Activated CD4-positive, alpha-beta T cell treated with anti-CD3 and anti-CD28 coated beads, Interleukin-2, amount 10 ng/mL, durations not matched to agents 7 days and 5 days (primary cell): ENCODE measurements at places on chromosomes 5 and 9. TPM values are rescaled to one million over a fixed set of nuclear protein-coding genes. Genes with fewer than 3 reads are reported as not detected.
A peak's percentile ranks its signal among the peaks of the same experiment; 100 is the strongest.

GRCh38 chr9:135110416-135110815, 22.9 kb downstream of the OLFM1 start:
- H3K36me3 ChIP-seq: no peaks in the 10 kb centered on the region
- H3K4me1 ChIP-seq: peaks cover 10% of the 10 kb centered on the region
- H3K27ac ChIP-seq: no peak overlapping the region
- no peak for DNase-seq
- H3K4me3 ChIP-seq: no peak overlapping the region
- H3K27me3 ChIP-seq: peaks cover 18% of the 10 kb centered on the region

GRCh38 chr5:60960591-60960990, 15.6 kb downstream of the NDUFAF2 start:
- H3K4me3 ChIP-seq: no peak overlapping the region
- H3K36me3 ChIP-seq: no peaks in the 10 kb centered on the region
- no peaks in the 10 kb centered on the region for H3K27me3 ChIP-seq
- peaks cover 4% of the 10 kb centered on the region for H3K4me1 ChIP-seq
- peak; percentile 19 for DNase-seq

- H3K4me1 ChIP-seq: no peaks in the 10 kb centered on the region
- no peaks in the 10 kb centered on the region for H3K36me3 ChIP-seq
- H3K4me3 ChIP-seq: no peak overlapping the region
- no peak for DNase-seq
- no peak overlapping the region for H3K27ac ChIP-seq
- no peaks in the 10 kb centered on the region for H3K27me3 ChIP-seq
Measured at GRCh38 chr5:123800640-123801039, 288.7 kb downstream of the CSNK1G3 start.

DNA sequence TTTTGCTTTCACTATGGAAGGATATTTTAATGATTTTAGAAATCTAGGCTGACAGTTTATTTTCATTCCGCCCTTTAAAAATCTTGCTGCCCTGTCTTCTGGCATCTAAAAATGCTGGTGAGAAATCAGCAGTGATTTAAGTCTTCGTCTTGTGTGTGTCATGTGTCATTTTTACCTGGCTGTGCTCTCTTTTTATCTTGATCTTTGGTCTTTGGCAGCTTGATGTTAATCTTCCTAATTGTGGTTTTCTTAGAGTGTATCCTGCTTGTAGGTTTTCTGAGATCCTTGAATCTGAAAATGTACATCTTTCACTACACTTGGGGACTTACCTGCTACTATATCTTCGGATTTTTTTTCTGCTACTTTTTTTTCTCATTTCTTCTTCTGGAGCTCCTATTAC, 11.9 kb upstream of the LPCAT1 start:
- peak overlapping the region; percentile 67 for H3K4me3 ChIP-seq
- DNase-seq: no peak
- no peaks in the 10 kb centered on the region for H3K36me3 ChIP-seq
- peaks cover 17% of the 10 kb centered on the region for H3K27me3 ChIP-seq
- H3K27ac ChIP-seq: peak overlapping the region; percentile 91

WNT8A gene
- not detected for total RNA-seq

GRCh38 chr5:157463621-157464518, 3.9 kb downstream of the NIPAL4 start:
- H3K36me3 ChIP-seq: no peaks in the 10 kb centered on the region
- H3K4me1 ChIP-seq: peaks cover 34% of the 10 kb centered on the region
- H3K27ac ChIP-seq: no peak overlapping the region
- H3K4me3 ChIP-seq: no peak overlapping the region
- DNase-seq: no peak

LHX3 gene
- total RNA-seq: not detected

- no peak for DNase-seq
- H3K36me3 ChIP-seq: no peaks in the 10 kb centered on the region
- H3K27ac ChIP-seq: no peak overlapping the region
Measured at GRCh38 chr5:124453221-124454051, 293.0 kb downstream of the ZNF608 start.

AMBP gene
- total RNA-seq: not detected

DNA sequence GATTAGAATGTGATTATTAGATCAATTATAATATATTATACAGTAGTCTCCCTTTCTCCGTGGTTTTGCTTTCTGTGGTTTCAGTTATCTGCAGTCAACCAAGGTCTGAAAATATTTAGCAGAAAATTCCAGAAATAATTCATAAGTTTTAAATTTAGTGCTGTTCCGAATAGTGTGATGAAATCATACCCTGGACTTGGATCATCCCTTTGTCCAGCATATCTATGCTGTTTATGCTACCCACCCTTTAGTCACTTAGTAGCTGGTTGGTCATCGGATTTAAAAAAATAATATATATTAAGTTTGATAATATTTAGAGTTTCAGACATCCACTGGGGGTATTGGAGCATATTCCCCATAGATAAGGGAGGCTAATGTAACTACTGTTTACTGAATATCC, 19.6 kb downstream of the RMI1 start:
- peaks cover 32% of the 10 kb centered on the region for H3K4me1 ChIP-seq
- peaks cover 35% of the 10 kb centered on the region for H3K36me3 ChIP-seq
- no peak for DNase-seq
- H3K27ac ChIP-seq: no peak overlapping the region

GRCh38 chr9:89519366-89519805, 21.5 kb upstream of the SEMA4D start:
- H3K27me3 ChIP-seq: no peaks in the 10 kb centered on the region
- peak overlapping the region; percentile 84 for H3K27ac ChIP-seq
- DNase-seq: no peak
- H3K4me3 ChIP-seq: no peak overlapping the region
- H3K4me1 ChIP-seq: peaks cover 69% of the 10 kb centered on the region

FAM163B gene
- not detected for total RNA-seq
